ENCODE measurements at places on chromosomes 2 and 18.

DNA sequence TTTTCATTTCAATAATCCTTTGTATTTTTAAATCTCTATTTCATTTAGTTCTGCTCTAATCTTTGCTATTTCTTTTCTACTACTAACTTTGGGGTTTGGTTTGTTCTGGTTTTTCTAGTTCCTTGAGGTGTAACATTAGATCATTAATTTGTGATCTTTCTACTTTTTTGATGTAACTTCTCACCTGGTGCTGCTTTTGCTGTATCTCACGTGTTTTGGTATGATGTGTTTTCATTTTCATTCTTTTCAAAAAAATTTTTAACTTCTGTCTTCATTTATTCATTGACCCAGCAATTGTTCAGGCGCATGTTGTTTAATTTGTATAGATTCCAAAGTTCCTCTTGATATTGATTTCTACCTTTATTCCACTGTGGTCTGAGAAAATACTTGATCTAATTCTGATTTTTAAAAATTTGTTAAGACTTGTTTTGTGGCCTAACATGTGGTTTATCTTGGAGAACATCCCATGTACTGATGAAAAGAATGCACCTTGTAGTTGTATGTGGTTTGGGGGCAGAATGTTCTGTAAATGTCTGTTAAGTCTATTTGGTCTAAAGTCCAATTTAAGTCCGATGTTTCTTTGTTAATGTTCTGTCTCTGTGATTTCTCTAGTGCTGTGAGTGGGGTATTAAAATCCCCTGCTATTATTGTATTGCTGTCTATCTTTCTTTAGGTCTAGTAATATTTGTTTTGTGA is 17.3 kb upstream of the MALT1 start:
- DNase-seq, result no peak

DNA sequence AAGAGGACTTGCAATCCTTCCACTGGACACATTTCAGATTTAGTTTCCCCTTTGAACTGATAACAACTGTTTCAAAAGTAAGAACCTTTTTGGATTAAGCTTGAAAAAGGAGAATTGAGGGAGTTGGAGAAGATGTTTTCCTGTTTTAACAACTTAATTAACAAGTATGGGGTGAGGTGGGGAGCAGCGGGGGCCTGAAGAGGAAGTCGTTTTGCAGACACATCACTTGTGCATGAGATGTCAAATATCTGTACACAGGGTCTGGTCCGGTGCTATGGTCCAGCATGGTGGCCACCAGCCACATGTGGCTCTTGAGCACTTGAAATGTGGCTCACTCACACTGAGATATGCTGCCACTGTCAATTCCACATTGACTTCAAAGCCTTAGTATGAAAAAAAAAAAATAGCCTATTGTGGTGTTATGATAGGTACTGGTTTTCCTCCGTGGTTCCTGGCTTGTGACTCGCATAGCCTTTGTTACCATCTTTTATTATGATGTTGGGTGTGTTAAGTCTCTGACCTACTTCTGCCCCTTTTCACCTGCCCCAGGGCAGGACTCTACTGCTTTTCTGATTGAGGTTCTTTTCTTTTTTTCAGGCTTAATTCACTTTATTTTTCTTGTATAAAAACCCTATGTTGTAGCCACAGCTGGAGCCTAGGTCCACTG is 205.5 kb downstream of the BCL2 start:
- no peak for DNase-seq

- no peak for DNase-seq
Observed at GRCh38 chr2:148218326-148219075, 197.6 kb downstream of the MBD5 start.

GRCh38 chr2:241926541-241927311 is 57.2 kb downstream of the RTP5 start:
- no peak for DNase-seq

DNA sequence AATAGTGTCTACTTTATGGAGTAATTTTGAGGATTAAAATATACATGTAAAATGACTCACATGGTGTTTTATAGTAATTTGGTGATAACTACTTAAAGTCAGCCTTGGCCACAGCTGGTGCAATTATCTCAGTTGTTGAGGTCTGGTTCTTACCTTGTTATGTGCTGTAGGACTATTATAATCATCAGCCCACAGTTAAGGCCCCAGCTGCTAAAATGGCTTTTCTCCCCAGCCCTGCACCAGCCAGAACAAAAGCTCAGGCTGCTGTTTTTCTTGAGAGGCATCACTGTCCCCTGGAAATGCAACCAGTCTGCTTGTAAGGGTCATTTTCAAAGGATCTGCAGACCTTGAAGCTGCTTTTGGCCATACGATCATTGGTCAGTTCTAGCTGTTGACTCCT is 283.3 kb upstream of the THUMPD2 start:
- no peak for DNase-seq

DNA sequence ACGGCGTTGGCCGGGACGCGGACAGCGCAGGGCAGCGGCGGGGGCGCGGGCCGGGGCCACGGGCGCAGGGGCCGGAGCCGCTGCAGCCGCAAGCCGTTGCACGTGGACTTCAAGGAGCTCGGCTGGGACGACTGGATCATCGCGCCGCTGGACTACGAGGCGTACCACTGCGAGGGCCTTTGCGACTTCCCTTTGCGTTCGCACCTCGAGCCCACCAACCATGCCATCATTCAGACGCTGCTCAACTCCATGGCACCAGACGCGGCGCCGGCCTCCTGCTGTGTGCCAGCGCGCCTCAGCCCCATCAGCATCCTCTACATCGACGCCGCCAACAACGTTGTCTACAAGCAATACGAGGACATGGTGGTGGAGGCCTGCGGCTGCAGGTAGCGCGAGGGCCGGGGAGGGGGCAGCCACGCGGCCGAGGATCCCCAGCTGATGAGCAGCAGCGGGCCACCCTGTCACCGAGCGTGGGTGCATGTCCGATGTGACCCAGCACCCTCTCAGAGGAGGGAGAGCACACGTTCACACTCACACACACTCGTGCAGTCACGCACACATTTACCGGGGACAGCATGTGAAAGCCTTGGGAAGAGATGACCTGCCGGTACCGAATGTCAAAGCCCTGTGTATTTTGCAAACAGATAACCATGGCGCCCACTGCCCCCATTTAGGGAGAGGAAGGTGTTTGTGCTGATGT is 4.2 kb downstream of the GDF7 start:
- DNase-seq, result no peak

DNA sequence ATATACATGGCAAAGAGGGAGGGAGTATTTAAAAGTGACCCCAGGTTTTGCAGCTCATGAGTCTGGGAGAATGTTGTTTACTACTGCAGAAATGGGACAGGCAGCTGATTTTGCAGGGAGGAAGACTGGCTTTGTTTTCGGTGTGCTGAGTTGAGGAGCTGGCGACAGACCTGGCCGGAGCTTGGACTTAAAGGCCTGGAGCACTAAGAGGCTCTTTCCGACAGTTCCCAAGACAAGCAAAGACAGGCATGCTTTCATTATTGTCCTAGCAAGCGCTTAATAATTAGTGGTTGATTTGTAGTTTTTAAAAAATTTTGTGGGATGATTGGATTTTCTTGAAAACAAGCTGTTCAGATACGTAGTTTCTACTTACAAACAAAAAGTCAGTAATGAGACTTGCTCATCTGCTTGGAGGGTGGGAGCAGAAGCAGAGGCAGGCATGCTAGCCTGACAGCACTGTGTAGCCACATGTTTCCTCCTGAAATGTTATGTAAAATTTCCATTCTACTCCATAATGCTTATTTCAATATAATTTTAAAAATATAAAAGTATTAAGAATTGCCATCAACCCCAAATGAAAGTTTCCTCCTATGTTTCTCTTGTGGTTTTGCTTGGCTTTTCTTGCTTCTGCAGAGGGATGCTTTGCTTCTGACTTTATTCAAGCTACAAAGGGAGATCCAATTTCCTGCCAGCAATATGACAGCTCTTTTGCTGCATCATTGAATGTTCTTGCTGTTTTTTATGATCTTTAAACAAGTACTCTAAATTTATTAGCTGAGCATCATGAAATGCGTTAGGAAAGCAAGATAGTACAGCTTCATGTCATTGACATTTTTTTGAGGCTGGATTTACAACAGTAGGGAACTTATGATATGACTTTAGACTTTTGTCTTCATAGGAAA is 75.8 kb downstream of the PHLPP1 start:
- DNase-seq, result no peak

DNA sequence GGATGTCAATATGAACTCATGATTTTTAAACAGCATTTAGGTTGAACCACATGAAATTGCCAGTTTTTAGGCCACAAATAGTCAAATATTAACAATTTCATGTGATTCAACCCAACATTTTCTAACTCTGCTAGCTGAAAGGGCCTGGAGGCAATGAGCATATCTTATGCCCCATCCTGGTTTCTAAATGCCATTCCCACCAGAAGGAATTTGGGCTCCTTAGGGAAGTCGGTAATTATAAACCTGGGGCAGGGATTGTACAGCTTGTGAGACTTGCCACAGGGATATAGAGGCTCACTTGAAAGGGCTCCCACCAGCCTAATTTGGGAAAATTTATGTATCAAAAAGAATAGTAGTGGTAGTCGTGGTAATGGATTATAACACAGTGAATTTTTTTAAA is 178.4 kb upstream of the ALPP start:
- no peak for DNase-seq

- peak; percentile 15 for DNase-seq
Observed at GRCh38 chr2:222656526-222657446, 894 bp upstream of the FARSB start.

GRCh38 chr2:23475473-23475872 is 90.5 kb downstream of the KLHL29 start:
- no peak for DNase-seq

DNA sequence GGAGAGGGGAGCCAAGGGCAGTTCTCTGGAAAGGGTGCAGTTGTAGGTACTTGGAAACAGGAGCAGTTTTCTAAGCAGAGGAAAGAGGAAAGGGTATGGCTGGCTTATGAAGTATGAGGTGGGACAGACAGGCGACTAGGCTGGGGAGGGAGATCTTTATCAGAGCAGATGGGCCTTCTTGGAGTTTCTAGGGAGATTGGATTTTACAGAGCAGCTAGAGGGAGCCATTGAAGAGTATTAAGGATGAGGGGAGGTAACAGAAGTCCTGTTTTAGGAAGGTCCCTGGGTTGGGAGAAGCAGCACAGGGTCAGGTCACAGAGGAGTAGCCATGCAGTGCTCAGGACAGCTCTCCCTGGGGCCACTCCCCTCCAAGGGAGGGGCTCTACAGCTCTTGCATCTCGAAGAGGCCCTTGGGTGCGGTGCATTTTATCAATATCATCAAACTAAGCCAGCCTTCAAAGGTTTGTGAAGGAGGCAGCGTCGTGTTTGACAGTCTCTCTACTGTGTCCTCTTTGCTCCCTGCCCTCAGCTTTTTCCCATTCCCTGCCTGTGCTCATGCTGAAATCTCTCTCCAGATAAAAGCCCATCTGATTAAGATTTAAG is 154.3 kb downstream of the SETBP1 start:
- no peak for DNase-seq

DNA sequence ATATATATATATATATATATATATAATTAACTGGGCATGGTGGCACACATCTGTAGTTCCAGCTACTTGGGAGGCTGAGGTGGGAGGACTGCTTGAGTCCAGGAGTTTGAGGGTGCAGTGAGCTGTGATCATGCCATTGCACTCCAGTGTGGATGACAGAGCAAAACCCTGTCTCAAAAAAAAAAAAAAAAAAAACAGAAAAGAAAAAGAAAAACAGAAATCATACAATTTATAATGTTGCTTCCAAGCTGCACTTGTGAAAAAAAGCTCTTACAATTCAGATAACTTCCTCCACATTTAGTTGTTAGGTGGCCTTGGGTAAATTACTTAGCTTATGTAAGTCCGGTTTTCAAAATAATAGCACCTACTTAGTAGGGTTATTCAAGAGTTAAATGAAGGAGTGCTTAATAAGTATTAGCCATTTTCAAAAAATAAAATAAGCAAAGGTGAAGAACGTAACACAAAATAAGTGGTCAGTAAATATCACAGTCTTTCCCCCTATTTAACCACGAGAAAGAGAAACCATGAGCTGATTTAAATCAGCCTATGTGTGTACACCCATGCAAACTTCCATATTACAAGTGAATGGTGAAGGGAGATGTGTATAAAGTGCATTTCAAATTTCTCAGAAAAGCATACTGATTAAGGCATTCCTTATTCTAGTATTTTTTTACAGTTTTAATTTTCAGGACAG is 2.3 kb downstream of the WIPF1 start:
- no peak for DNase-seq

DNA sequence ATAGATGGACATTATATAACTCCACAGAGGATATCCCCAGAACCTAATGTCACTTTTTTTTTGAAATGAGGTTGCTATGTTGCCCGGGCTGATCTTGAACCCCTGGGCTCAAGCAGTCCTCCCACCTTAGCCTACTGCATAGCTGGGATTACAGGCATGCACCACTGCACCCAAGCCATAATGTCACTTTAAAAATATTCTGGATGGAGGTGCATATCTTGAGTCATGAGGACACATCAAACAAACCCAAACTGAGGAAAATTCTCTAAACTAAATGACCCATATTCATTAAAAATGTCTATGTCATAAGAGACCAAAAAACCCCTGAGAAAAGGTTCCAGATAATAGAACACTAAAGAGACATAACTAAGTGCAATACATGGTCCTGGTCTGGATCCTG is 36.3 kb downstream of the OSGEPL1 start:
- no peak for DNase-seq

- DNase-seq, result no peak
Observed at GRCh38 chr18:80244956-80245730, 2.2 kb downstream of the PARD6G start.

DNA sequence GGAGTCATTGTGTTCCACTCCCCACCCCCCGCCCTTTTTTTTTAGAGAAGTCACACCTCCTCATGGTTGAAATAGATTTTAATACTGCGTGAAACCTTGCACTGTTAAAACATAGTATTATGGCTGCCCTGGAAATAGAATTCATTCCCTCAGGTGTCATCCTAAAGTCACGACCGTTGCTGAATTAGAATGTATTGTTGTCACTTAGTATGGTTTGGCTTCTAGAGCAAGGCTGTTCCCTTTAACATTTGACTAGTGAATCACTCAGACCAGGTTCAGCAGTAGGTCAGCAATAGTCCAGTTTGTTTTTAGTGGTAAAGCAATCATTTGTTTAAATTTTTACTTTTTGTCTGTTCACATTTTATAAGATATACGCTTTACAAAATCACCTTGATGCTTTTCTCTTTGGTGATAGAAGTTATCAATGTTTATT is 1.2 kb downstream of the BABAM2 start:
- DNase-seq, result no peak

GRCh38 chr2:3287896-3288295 is 89.7 kb downstream of the EIPR1 start:
- DNase-seq, result no peak

All from MCF 10A (cell line).